Stimulated activated CD4-positive, alpha-beta T cell treated with anti-CD3 and anti-CD28 coated beads, Interleukin-4, amount 100 ng/mL, for 4 hours (primary cell): ENCODE measurements at places on chromosomes 2 and 18.
A peak's percentile ranks its signal among the peaks of the same experiment; 100 is the strongest.

- no peak for DNase-seq
Measured at GRCh38 chr2:99834426-99834825, 308.0 kb downstream of the AFF3 start.

DNA sequence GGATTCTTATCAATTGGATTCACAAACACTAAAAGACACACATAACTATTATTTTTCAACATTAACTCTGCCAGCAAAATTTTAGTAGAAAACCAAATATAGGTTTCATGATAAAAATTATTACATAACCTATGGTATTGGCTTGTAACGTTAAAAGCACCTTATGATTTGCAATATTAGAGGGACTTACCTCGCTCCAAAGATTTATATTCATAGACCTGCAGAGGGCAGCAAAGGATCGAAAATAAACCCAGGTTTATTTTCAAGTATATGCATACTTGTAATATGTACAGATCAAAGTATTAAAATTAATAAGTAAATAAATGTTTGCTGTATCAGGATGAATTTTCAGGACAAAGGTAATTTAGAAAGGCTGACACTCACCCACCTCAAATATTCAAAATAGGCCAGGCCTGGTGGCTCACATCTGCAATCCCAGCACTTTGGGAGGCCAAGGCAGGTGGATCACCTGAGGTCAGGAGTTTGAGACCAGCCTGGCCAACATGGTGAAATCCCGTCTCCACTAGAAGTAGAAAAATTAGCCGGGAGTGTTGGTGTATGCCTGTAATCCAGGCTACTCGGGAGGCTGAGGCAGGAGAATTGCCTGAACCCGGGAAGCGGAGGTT, 45.3 kb downstream of the LRPPRC start:
- no peak for DNase-seq

DNA sequence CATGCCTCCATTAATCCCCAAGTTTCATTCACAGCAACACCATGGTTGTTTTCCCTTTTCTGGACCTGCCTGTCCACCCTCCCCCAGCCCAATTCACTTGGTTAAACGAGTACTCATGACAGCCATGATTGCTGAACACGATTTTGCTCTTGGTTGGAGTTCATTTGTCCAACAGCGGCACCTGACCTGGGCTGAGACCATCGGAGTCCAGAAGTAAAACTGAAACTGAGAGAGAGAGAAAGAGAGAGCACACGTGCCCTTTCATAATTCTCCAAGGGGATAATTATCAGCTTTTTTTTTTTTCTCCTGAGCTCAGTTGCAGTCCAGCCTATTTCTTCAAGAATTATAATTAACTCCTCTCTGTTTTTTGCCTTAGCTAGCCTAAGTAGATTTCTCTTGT, 13.7 kb upstream of the KIF5C start:
- DNase-seq, result no peak

GRCh38 chr2:128638341-128639119, 319.9 kb upstream of the HS6ST1 start:
- no peak for DNase-seq

DNA sequence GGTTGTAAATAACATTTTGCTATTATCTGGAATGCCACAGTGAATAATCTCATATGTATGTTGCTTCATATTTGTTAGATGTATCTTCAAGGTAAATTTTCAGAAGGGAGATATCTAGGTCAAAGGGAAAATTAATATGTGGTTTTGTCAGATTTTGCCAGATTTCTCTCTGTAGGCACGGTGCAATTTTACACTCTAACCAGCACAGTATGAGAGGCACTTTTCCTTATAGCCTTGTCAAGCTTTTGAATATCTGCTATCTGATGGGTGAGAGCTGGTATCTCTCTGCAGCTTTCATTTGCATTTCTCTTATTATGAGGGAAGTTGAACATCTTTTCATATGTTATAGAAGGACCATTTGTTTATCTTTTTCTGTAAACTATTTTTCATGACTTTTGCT, 175.7 kb upstream of the PGAP1 start:
- DNase-seq, result no peak

DNA sequence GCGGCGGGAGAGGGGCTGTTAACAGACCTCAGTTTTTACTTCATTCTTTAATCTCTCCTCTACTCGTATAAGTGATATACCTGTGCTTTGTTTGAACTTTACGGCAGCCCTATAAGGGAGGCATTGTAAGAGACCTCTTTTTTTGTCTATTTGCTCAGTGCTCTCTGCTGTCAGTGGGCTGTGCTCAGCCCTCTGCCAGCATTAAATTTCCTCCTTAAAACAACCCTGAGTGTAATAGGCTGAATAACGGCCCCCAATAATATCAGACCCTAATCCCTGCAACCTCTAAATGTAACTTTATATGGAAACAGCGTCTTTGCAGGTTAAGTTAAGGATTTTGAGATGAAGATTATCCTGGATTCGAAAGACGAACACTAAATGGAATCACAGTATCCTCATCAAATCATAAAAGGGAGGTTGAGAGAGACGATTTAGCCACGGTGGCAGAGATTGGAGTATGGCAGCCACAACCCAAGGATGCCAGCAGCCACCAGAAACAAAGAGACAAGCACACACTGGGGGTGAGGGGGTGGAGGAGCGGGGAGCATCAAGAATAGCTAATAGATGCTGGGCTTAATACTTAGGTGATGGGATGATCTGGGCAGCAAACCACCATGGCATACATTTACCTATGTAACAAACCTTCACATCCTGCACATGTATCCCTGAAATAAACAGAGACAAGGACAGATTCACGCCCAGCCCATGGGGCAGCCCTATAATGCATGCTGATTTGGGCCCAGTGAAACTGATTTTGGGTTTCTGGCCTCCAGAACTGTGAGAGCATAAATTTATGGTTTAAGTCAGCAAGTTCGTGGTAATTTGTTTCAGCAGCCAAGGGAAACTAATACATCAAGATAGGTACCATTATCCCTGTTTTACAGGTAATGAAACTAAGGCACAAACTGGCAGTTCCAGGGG, 894 bp upstream of the FARSB start:
- no peak for DNase-seq

DNA sequence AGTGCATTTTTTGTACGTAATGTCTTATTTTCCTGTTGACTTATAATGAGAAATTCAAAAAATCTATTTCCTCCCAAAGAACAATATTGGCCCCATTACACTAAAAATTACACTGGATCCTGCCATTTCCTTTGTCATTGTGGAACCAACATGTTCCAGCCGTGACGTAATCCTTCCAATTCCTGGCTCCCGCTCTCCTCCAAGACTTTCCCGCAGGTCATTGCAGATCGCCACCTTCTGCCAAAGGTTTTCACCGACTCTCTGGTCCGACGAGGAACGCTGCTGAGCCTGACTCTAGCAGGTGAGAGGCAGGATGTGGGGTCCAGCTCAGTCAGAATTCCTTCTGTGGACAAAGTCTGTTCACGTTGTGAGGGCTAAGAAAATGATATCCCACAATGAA, 38.0 kb downstream of the PTGR3 start:
- no peak for DNase-seq

- peak; percentile 73 for DNase-seq
Measured at GRCh38 chr2:96537066-96537733, 648 bp downstream of the ARID5A start.

DNA sequence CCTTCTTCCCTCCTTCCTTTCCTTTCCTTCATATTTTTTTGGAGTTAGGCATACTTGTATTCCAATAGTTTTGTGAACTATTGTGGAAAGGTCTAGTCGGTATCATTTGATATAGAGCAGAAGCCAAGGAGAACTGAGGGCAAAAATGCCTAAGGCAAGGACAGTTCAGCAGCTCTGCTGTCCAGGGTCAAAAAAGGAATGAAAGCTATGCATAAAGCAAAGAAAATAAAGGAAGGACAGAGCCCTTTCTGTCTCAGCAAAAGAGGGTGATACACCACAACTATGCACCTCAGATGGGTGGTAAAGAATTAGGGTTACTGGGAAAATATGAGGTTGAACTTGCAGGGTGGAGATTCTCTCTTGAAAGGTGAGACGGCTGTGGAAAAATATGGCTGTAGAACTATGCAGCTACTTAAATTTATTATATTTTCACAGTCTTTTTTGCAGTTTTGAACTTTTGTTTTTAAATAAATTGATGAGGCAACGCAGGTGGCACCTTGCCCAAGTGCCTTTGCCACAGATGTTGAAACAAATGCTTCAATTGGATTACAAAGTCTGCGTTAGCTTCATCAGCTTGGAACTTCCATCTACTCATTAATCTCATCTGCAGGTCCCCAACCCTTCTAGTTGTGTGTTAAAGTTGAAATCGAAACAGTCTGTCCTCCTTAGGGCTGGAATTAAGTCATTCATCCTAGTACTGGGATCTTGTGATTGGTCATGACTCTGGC, 20.8 kb downstream of the LHCGR start:
- DNase-seq, result no peak

- DNase-seq, result no peak
Measured at GRCh38 chr18:35029103-35029502, 12.1 kb upstream of the MAPRE2 start.

DNA sequence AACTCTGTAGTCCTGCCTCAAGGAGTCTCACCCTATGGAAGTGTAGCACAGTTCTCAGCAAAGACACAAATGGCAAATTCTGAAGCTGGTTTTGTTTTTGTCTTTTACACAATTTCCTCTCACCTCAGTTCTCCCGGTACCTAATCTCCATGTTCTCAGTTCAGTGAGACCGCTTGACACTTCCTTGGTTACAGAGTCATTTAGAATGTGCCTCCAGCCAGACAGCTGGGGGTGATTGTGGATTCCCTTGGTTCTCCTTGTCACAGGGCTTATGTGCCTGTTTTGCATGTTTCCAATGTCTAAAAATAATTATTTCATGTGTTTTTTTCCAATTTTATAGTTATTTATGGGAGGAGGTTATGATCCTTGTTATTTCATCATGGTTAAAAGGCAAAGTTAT, 379.5 kb upstream of the MAP2 start:
- no peak for DNase-seq

GRCh38 chr2:3126171-3126910, 251.3 kb downstream of the EIPR1 start:
- no peak for DNase-seq

DNA sequence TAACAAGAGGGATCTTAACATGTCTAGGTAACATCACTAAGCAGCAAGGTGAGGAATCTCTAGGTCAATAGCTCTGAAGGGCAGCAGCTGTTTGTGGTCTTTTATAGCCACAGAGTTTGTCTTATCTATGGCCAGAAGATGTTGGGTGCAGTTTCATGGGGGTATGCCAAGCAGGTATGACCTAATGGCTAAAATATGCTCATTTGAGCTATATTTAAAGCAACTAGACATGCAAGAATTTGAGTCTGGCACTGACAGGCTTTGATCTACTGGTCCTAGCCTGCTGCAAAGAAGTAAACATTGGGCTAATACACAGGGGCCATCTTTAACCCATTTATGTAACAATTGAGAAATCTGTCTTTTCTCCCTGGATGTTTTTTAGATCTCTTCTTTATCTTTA, 13.9 kb upstream of the UGP2 start:
- no peak for DNase-seq

GRCh38 chr2:136221026-136221425, 103.1 kb upstream of the CXCR4 start:
- DNase-seq, result no peak

GRCh38 chr18:36128907-36129299, 237 bp downstream of the SLC39A6 start:
- no peak for DNase-seq

GRCh38 chr18:65990944-65991708, 240.3 kb downstream of the CDH7 start:
- no peak for DNase-seq

GRCh38 chr2:102615620-102616436, 3.5 kb upstream of the SLC9A2 start:
- peak; percentile 38 for DNase-seq

DNA sequence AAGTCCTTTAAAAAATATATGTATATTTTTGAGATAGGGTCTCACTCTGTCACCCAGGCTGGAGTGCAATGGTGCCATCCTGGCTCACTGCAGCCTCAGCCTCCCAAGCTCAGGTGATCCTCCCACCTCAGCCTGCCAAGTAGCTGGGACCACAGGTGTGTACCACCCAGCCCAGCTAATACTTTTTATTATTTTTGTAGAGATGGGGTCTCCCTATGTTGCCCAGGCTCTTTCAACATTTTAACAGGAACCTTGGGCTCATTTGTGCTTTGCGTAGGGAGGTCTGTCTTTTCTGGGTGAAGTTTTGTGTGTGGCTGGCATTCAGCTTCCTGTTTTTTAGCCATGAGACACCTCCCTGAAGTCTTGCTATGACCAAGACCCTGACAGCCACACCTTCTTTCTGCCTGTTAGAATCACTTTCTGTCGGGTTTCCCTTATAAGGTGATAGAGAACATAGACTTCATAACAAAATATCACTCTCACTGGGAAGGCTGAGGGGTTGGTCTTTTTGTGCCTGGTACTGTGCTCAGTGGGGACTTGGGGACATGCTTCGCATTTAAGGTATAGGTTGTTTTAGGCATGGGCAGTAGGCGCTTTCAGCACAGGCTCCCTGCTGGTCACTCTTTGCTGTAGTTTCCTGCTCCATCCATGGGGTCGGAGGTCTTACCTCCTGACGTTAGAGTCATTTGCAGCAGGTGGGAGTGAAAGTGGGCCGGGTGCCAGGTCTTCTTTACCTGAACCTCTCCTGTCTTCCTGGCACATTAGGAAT, 3.4 kb downstream of the RAB31 start:
- no peak for DNase-seq

- DNase-seq, result no peak
Measured at GRCh38 chr2:75194184-75194868, 5.0 kb downstream of the TACR1 start.

- no peak for DNase-seq
Measured at GRCh38 chr18:58893388-58894099, 28.9 kb downstream of the ZNF532 start.

- DNase-seq, result no peak
Measured at GRCh38 chr2:147884830-147885229, 40.0 kb downstream of the ACVR2A start.

DNA sequence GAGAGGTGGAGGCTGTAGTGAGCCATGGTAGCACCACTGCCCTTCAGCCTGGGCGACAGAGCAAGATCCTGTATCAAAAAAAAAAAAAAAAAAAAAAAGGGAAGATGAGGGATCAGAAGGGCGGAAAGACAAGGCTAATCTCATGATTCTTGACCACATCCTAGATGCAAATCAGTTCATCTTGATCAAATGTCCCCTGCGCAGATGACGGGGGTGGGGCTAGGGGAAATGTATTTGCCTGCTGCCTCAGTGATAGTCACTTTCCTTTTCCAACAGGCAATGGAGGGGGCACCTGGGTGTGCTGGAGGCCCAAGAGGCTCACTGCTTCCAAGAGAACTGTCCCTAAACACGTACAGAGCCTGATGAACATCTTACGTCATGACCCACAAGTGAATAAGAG, 3.7 kb upstream of the EMILIN2 start:
- DNase-seq, result no peak

GRCh38 chr2:65562890-65563289, 130.5 kb upstream of the SPRED2 start:
- DNase-seq, result no peak

GRCh38 chr18:8667846-8668245, 37.5 kb upstream of the MTCL1 start:
- DNase-seq, result no peak
